ENCODE measurements at places on chromosomes 6 and 20.

DNA sequence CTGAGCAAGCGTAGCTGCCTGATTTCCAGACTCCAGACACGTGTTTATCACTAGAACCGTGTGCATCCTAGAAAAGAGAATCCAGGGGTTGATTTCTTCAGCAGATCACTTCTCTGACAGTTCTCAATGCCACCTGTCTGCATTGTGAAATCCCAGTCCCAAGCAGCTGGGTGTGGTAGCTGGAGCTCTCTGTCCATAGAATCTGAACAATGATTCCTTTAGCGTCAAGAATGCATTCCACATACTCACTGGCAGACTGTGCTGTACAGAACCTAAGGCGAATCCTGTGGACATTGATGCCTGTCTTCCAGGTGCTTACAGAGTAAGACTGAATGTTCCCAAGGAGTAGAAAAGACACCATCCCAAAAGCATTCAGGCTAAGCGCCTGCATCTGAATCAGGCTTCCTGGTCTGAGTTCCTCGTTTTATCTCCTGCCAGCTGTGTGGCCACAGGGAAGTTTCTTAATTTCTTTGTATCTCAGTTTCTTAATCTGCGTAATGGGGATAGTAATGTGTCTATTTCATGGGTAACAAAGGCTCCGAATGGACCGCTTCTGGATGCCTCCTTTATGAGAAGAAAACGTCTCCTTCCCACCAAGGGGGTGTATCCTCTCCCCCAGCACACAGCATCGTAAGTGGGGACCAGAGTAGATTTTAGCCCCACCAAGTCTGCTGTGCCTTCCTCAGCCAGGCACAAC lies 10.4 kb upstream of the TRAF3IP2 start:
- no peak for DNase-seq

DNA sequence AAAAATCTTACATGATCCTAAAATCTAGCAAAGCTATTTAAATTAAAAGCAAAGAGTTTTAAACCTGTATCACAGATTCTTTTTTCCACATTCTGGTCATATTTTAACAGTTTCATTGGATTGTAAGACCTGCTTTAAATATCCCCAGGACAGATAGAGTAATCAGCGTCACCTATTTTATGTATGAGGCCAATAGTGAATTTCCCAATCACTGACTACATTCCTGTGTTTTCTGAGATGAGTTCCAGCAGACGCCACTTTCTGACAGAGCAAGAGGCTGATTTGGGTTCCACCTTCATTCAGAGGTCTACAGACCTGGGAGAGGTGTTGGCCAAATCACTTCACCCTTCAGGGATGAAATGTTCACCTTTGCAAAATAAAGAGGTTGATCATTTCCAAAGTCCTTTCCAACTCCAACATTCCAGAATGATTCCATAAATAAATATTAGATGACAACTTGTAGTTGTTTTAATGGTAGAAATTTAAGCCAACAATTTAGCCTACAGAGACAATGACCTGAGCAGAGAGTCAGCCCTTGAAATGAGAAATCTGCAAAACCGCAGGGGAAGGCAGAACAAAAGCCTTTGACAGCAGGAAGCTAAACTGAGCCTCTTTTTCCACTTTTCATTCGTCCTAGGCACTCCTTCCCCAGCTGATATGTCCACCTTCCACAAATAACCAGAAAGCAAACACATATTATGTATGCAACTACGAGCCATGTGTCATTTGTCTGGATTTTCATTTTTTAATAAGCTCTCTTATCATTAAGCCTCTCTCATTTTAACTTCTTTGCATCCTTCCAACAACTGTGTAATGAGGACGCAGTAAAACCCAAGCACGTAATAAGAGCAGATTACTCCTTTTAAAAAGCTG lies 105.2 kb downstream of the TFAP2A start:
- DNase-seq, result no peak

- peak; percentile 84 for DNase-seq
These were observed 116.1 kb upstream of the TRAF3IP2 start for GRCh38 chr6:111721753-111722154.

DNA sequence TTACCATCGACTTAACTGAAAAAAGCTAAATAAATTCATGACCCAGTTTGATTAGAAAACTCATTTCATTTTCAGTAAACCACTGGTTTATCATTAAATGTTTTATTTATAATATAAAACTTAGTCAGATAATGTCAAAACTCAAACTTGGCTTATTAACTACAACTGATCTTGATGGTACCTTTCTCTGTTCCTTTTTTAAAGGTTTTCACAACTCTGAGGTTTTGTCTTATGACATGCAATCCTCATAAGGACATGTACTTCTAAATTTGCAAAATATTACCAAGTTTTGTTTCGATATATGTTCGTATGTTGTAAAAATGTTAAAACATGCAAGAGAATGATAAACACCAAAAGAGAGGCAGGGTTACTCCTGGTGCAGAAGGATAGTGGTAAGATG lies 82.5 kb upstream of the PDE10A start:
- no peak for DNase-seq

DNA sequence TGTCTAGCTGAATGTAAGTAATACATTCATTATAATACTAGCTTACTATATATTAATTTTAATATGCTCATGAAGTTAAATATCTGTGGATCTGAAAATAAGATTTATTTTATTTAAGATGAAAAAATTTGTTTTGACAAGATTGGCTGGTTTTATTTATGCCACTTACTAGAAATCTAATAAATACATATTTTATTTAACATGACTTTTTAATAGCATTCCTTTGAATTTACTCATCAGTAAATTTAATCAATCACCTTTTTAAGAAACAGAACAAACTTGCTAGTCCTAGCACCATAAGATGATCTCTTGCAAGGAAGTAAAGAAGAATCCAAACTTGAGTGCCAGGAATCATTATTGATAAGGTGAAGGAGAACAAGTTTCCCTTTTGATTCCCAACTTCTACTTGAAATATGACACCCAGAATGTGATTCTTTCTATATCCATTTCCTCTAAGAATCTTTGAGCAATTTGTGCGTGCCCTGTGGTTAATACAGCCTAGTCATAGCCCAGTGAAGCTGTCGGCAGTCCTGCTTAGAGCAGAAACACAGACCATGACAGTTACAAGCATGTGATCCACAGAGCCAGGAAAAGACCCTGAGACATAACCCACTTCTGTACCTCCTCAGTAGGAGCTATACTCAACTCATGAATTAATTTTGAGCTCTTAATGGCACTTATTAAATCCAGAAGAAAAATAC lies 282.3 kb upstream of the QKI start:
- DNase-seq, result no peak

DNA sequence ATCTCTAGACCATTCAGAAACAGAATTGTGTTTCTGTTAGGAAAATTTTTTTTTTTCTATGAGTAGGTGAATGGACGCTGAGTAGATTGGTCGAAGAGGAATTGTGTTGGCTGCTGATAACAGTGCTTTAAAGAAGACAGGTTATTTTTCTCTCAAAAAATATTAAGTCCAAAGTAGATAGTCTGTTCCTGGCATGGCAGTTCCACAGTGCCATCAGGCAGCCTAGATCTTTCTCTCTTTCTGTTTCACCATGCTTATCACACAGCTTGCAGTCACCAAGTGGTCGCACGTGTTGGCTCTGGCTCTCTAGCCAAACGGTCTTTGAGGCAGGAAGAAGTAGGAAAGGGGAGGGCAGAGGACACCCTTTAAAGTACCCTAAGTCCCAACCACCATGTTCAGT lies 22.4 kb upstream of the SERINC3 start:
- DNase-seq, result no peak

DNA sequence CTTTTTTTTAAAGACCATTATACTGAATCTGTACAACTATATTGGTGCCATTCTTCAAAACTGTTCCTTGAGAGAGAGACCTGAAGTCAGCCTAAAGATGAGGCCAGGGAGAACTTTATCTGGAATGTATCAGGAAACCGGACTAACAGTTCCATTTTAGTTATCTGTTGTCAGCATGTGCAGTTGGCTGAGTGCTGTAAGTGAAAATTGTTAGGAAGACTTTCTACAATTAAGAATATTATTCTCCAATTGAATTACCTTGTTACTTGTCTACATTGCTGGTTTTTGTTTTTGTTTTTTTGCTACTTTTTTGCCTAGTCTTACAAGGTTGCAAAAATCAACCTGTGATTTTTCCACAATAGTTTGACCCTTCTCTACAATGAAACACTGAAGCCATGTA lies 7.5 kb downstream of the CEP57L1 start:
- DNase-seq, result no peak

- DNase-seq, result no peak
These were observed 171.4 kb upstream of the QKI start for GRCh38 chr6:163243083-163243482.

- DNase-seq, result no peak
These were observed 2.2 kb downstream of the HMGA1 start for GRCh38 chr6:34238585-34239499.

- DNase-seq, result no peak
These were observed 106.4 kb upstream of the KCNG1 start for GRCh38 chr20:51129147-51129776.

DNA sequence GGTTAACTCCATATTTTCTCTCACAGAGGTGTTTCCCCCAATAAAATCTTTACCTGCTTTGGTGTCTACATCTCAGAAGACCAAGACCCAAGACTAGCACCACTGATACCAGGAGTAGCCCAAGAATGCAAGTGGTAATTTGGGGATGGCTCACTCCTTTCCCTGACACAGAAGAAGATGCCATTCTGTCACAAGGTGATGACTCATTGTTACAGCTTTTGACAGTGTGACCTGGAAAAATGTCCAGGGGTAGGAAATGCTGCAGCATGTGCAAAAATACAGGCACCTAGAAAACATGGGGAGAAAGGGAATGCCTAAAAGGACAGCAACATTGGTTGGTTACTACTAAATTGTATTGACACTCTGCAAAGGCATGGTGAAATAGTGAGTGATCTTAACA lies 254.0 kb upstream of the GJE1 start:
- DNase-seq, result no peak

GRCh38 chr6:39114388-39114703 lies 640 bp downstream of the SAYSD1 start:
- DNase-seq, result no peak

Data from H1 (cell line).